ENCODE measurements at places on chromosomes 13 and 19. TPM values are rescaled to one million over a fixed set of nuclear protein-coding genes. Genes with fewer than 3 reads are reported as not detected.

NCR1 gene
- not detected for total RNA-seq

DNA sequence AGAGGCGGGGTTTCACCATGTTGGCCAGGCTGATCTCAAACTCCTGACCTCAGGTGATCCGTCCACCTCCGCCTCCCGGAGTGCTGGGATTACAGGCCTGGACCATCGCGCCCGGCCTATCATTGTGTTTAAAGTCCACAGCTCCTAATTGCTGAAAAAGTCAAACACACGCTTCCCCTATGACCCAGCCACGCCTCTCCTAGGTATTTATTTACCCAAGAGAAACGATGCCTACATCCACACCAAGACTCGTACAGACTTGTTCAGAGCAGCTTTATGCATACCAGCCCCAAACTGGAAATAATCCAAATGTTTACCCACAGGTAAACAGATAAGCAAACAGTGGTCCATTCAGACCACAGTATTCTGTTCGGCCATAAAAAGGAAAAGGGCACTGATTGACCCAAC lies 15.1 kb downstream of the ZNRF4 start:
- H3K27me3 ChIP-seq, result peaks cover 14% of the 10 kb centered on the region
- H3K4me3 ChIP-seq, result no peak overlapping the region
- no peak for DNase-seq
- H3K27ac ChIP-seq, result no peak overlapping the region
- H3K36me3 ChIP-seq, result no peaks in the 10 kb centered on the region

- no peaks in the 10 kb centered on the region for H3K36me3 ChIP-seq
- H3K4me3 ChIP-seq, result peak overlapping the region; percentile 28
- DNase-seq, result peak; percentile 71
- H3K4me1 ChIP-seq, result peaks cover 51% of the 10 kb centered on the region
- H3K27me3 ChIP-seq, result no peaks in the 10 kb centered on the region
Observed at GRCh38 chr13:109348519-109349258, 437.7 kb downstream of the IRS2 start.

DNA sequence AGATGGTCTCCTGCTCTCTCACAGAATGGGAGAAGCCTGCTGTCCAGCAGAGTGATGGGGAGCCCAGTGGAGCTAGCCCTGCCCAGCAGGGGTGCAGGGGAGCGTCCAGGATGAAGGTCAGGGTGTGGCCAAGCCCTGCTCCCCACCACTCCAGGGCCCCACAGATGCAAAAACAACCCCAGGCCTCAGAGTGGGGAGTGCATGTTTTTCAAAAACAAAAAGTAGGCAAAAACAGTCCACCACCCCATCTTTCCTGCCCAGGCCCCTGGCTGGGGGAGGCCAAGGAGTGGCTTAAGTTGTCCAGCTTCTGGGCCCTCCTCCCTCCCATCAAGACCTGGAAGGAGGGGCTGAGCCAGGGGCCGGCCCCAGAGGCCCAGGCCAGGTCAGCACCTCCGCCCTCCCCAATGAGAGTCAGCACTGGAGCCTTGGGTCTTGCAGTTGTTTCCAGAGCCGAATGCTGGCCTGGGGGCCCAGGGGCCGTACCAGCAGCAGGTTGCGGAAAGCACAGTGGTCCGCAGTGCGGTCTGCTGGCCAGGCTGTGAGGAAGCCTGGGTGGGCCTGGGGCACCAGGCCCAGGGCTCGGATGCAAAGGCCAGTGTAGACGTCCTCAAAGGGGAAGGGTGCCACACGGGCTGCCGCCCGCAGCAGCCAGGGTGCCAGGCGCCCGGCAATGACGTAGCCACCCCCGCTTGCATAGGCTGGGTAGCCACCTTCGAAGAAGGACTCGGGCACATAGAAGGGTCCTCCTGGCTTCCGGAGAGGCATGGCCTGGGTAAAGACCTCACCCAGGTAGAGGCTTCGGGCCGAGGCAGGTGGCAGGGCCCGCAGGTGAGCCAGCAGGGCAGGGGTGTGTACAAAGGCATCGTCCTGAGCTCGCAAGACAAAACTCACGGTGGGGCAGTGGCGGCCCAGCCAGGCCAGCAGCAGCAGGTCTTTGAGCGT lies 1.7 kb downstream of the B3GNT8 start:
- H3K4me1 ChIP-seq, result peaks cover 14% of the 10 kb centered on the region
- no peak for DNase-seq
- no peaks in the 10 kb centered on the region for H3K27me3 ChIP-seq
- H3K36me3 ChIP-seq, result no peaks in the 10 kb centered on the region
- no peak overlapping the region for H3K4me3 ChIP-seq

DNA sequence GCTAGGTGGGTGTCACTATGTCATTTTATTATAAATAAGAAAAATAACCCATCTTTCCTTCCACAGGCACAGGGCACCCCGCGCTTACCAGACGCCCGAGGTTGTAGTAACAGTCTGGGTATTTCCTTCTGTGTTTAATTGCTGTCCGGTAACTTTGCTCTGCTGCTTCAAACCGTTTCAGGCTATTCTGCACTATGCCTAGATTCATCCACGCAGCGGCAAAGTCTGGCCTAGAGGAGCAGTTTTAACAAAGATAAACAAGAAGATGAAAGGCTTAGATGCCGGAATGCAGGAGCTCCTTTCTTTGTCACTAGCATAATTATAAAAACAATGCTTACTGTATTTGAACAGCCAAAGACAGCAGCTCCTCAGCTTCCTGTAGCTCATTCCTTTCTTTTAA lies 36.9 kb upstream of the GGACT start:
- no peaks in the 10 kb centered on the region for H3K27me3 ChIP-seq
- H3K36me3 ChIP-seq, result no peaks in the 10 kb centered on the region
- no peaks in the 10 kb centered on the region for H3K4me1 ChIP-seq
- H3K4me3 ChIP-seq, result no peak overlapping the region
- H3K27ac ChIP-seq, result no peak overlapping the region

DNA sequence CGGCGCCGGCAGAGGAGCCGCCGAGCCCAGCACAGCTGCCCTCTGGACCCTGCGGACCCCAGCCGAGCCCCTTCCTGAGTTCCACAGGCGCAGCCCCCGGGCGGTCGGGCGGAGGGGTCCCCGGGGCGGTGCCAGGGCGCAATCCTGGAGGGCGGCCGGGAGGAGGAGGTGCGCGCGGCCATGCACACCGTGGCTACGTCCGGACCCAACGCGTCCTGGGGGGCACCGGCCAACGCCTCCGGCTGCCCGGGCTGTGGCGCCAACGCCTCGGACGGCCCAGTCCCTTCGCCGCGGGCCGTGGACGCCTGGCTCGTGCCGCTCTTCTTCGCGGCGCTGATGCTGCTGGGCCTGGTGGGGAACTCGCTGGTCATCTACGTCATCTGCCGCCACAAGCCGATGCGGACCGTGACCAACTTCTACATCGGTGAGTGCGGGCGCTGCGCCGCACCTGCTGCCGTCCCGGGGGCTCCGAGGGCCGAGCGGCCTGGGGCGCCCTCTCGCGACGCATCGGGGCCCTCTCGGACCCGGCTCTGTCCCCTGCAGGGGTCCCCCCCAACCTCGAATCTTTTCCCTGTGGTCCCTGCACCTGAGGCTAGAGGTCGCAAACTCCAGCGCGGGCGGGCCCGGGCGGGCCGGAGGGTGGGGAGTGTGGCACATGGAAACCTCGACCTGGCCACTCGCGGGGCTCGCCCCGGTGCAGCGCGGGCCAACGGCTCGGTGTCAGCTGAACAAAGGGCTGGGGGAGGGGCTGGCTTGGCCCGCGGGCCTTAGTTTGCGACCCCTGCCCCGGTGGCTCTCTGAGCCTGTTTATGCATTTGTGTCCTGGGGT lies at the start of gene KISS1R:
Gene KISS1R (plus strand): TSS at position 11 of the 829 bp plus-strand sequence. CDS start 170 bp downstream, at position 181.
- DNase-seq, result peak; percentile 54
- H3K36me3 ChIP-seq, result no peaks in the 10 kb centered on the region

- H3K4me1 ChIP-seq, result no peaks in the 10 kb centered on the region
- H3K27me3 ChIP-seq, result peaks cover 55% of the 10 kb centered on the region
Observed at GRCh38 chr13:111410232-111411021, 90.0 kb downstream of the TEX29 start.

- no peak within 1 kb of the TSS for H3K27ac ChIP-seq
- H3K4me1 ChIP-seq, result no peaks in the 10 kb centered on the region
- H3K4me3 ChIP-seq, result no peak within 1 kb of the TSS
- H3K27me3 ChIP-seq, result no peaks in the 10 kb centered on the region
- DNase-seq, result no peak
Observed at GRCh38 chr19:15934332-15935078, at the start of gene CYP4F11. Gene CYP4F11 (minus strand): TSS chr19:15934529. CDS start chr19:15934408, 121 bp downstream.

DNA sequence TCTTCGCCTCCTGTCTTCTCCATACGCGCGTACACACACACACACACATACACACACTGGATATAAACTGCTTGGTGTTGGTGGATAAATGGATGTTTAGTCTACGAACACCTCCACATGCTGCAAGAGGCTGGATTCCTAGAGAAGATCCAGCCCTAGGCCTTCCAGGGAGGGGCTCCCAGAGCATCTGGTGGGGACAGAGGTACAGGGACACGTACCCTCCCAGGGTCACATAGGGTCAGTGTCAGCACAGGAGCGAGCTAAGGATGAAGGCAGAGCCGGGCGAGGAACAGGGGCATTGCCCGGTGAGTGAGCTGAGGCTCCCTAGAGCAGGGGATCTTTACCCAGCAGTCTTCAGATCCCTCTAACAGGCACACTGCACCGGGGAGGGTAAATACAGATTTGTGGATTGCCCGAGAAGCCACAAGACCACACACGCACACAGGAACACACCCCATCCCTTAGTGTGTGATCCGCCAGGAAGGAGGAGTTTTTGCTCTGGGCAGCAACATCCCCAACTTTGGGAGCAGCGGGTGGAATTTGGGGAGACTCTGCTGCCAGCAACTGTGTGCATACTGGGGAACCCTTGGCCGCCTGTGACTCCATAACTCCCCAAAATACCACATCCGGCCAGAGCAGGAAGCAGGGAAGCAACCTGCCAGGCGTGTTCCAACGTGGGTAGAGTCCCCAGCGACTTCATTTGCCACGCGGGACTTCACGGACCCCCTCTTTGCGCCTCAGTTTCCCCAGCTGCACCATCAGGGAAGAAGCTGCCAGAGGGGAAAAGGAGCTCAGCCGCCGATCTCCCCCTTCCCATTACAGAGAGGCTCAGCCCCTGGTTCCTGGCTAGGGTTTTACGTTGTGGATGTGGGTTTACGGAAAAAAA lies 5.8 kb upstream of the TLE2 start:
- H3K27me3 ChIP-seq, result no peaks in the 10 kb centered on the region
- H3K4me3 ChIP-seq, result peak overlapping the region; percentile 78
- H3K4me1 ChIP-seq, result peaks cover 6% of the 10 kb centered on the region
- H3K36me3 ChIP-seq, result no peaks in the 10 kb centered on the region
- peak; percentile 59 for DNase-seq

MAP4K1 gene
- not detected for total RNA-seq

- DNase-seq, result peak; percentile 76
- peak within 1 kb of the TSS; percentile 70 for H3K27ac ChIP-seq
- peaks cover 6% of the 10 kb centered on the region for H3K36me3 ChIP-seq
- peak within 1 kb of the TSS; percentile 90 for H3K4me3 ChIP-seq
- H3K27me3 ChIP-seq, result no peaks in the 10 kb centered on the region
Observed at GRCh38 chr13:113863524-113864272, at the start of gene GAS6. Gene GAS6 (minus strand): TSS chr13:113864076. CDS start chr13:113863920, 156 bp downstream.

ALOX5AP gene
- not detected for total RNA-seq

FSD1 gene
- total RNA-seq, result 16.2 TPM

OR10H1 gene
- total RNA-seq, result not detected

GRCh38 chr19:30686176-30686820 lies 314.1 kb downstream of the ZNF536 start:
- H3K4me1 ChIP-seq, result no peaks in the 10 kb centered on the region
- peak overlapping the region; percentile 41 for H3K4me3 ChIP-seq
- peaks cover 37% of the 10 kb centered on the region for H3K27me3 ChIP-seq
- no peaks in the 10 kb centered on the region for H3K36me3 ChIP-seq
- DNase-seq, result peak; percentile 52

PRTN3 gene
- not detected for total RNA-seq

CADM4 gene
- 1.0 TPM for total RNA-seq

LGALS7B gene
- total RNA-seq, result not detected

CGB7 gene
- 0.54 TPM for total RNA-seq

- H3K27ac ChIP-seq, result peak overlapping the region; percentile 43
- peaks cover 25% of the 10 kb centered on the region for H3K4me1 ChIP-seq
- no peak overlapping the region for H3K4me3 ChIP-seq
Observed at GRCh38 chr13:114106991-114107685, 25.3 kb downstream of the RASA3 start.
